SHP77 treated with DMSO at 0.1 percent for 48 hours (cell line): ENCODE measurements at places on chromosomes 3 and 15.

DNA sequence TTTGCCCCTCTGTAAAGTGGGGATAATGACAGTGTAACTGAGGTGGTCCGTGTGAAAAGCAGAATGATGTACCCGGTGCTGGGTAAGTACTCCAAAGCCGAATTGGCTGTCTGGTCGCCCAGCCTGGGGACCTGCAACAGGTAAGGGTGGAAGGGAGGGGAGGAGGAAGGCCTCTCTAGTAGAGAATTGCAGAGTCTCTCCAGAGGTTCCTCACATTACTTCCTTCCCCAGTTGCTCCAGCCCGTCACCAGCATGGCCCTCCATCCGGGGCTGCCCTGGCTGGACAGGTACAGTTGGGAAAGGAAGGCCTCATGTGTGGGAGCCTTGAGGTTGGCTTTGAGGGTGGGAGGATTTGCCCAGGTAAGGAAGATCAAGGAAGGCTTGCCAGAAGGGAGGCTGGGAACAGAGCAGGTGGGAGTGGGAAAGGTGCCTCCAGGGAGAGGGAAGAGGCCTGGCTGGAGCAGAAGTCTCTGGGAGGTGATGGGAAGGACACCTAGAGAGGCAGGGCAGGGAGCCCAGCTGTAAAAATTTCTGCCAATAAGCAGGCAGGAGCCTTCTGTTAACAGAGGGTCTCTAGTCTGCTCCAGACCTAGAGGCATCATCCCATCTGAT lies 1.7 kb upstream of the PSTPIP1 start:
- DNase-seq = no peak

- DNase-seq = no peak
These were observed 1.9 kb downstream of the PIGZ start for GRCh38 chr3:196966526-196967401.

DNA sequence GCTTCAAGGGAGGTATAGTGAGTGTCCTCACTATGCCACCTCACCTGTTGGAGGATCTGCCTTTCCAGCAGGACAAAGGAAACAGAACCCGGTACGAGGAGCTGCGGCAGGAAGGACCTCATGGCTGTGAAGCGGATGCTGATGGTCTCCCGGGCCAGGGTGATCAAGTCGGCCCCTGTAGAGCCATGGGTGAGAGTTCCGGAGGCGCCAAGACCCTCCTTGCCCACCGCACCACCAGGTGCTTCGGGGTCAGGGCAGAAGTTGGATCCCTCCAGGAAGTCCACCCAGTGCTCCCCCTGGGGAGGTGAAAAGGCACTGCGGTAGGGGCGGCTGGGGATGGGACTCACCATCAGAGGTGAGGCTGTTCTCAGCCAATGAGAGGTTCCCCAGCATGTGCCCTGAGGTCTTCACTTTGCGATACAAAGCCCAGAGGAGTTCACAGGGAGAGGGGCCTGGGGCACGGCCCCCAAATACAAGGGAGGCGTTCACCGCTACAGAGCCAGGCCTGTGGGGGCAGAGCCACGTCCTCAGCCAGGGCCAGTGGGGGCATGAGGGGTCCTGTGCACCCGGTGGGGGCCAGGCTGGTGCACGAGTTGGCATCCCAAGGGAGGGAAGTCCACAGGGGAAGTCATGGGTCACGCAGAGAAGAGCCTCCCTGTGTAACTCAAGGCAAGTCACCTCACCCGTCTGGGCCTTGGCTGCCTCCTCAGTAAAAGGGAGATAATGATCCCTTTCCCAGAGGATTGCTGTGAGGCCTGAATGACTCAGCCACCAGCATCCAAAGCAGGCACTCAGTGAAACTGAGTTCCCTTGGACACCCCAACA lies 27.7 kb downstream of the C15orf39 start:
- no peak for DNase-seq

- DNase-seq = no peak
These were observed 15.4 kb downstream of the UBP1 start for GRCh38 chr3:33424606-33425452.

DNA sequence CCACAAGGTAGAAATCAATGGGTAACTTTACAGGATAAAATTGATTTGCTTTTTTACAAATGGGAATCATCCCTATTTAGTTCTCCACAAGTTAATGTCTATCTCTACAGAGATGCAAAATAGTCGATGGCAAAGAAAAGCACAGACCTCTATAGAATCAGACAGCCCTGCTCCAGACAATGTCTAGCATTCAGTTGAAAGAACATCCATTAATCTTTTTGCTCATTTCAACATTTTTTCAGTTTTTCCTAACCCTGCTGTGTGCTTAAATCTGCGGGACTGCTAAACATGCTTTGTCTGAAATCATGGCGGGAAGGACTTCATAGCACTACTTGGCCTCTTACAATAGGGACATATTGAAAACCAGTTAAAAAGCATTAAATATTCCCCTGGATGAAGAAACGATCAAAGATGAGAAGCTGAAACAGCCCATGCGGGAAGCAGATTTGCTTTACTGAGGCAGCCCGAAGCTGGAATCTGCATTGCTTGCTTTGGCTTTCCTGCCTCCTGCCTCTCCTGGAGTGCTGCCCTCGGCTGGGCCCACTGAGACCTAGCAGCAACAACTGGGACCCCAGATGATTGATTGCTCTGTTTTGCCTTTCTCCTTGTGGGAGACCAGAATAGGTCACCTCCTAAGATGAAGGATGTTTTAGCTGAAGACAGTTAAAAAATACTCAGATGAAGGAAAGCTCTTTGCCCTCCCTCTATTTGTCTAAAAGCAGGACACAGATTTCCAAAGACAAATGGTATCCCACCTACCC lies 38.5 kb upstream of the RASGRP1 start:
- DNase-seq = no peak

GRCh38 chr15:93479715-93480114 lies 390.7 kb upstream of the RGMA start:
- no peak for DNase-seq

DNA sequence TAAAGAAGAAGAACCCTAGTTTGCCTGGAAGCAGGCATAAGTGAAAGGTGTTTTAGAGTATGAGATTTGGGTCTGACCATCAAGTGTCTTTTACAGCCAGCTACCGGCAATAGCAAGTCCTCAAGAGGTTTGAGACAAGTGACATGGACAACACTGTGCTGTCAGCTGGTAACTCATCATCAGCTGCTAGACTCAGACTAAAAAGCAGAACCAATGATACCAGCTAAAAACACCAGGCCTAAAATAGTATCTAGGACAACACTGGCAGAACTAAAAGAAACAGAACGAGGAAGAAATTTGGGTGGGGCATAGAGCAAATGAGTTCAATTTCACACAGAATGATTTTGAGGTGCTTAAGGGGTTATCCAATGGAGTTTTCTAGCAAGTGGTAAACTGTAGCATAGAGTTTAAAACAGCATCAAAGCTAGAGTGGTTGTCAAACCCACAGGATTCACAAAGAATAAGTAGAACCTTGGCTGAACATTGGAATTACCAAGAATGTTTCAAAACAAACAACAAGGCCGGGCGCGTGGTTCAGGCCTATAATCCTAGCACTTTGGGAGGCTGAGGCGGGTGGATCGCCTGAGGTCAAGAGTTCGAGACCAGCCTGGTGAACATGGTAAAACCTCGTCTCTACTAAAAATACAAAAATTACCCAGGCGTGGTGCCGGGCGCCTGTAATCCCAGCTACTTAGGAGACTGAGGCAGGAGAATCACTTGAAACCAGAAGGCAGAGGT lies 3.9 kb downstream of the CIAO2A start:
- DNase-seq = no peak

- DNase-seq = no peak
These were observed 25.8 kb downstream of the GREM1 start for GRCh38 chr15:32743411-32744140.

- DNase-seq = peak; percentile 15
These were observed at the start of gene ABHD14A for GRCh38 chr3:51974963-51975851. ABHD14A (plus strand) TSS chr3:51975064; CDS start chr3:51975136, 72 bp downstream.

- DNase-seq = no peak
These were observed 221.9 kb upstream of the PROK2 start for GRCh38 chr3:72006631-72007556.

DNA sequence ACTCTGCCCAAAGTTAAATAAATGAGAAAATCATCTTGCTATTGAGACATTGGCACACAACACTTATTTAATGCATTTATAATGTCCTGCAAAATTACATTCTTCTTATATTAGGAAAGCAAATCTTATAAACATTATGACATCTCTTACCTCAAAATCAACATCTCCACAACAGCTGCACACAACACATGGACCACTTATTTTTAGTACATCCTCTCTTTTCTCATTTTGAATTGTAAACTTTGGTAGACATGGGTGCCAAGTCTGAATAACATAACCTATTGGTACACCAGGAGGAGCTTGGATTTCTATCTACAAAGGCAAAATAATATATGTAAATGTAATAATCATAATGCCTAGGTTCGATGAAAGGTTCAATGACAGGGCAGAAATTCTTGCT lies 23.0 kb downstream of the PLSCR1 start:
- no peak for DNase-seq

DNA sequence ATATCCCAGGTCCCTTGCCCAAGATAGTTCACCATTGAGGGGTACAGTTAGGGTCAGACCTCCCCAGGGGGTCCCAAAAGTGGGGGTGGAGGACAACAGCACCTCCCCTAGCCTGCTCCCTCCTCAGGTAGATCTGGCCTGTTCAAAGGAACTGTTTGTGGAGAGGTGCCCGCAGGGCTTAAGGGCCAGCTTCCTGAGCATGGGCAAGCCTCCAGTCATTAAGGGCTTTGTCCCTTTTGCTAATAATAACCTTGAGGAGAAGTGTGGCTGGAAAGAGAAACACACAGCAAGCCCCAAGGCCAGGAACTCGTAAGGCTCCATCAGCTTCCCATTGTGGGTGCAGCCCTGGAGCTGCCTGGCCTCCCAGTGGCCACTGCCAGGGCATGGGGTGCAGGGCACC lies 47.4 kb downstream of the ISG20 start:
- no peak for DNase-seq
